ENCODE measurements at places on chromosomes 3 and 15.

GRCh38 chr3:102646557-102646956 lies 211.7 kb downstream of the ZPLD1 start:
- DNase-seq = no peak

DNA sequence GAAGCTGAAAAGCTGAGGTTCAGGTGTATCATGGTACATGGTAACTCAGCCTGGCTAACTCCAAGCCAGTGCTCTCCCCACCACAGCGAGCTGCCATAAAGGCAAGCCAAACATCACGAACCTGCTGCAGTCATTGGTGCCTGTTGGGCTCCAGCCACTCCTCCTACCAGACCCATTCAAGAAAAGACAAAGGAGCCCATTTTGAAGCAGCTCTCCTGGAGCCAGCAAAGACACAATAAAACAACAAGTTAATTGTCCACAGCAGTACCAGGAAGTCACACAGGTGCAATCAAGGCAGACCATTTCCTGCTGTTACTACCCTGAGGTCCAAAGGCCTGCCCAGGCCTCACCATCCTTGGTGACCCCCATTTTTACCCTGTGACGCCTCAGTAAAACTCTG lies 77.6 kb downstream of the DAPK2 start:
- no peak for DNase-seq

DNA sequence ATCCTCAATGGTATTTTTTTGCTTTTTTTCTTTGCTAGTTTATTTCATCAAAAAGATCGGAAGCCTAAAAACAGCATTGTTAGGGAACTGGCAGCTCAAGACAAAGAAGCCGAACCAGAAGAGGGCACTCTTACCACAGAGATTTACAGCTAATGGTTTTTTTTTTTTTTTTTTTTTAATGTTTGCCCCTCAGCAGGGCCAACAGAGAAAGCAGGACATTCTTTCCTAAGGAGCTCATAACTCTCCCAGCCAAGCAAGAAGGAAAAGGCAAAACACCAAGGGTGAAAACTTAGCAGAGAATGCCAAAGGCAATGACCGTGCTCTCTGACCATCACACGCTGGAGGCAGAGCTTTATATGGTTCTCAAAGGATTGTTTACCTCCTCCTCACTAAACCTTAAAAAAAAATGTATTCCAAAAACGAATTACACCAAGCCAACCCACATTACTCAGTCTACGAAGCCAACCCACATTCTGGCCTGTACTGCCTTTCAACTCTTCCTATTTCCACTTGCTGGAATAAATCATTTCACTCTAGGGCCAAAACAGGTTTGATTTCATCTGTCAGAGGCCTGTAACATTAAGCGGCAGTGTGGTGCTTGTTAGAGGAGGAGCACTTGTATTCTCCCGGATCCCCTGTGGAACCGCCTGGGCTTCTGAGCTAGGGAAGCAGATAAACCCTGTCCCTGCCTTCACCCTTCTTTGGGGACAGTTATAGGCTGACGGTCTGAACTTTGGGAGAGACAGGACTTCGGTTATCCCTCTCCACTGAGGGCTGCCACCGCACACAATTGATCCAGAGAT lies 35.6 kb upstream of the GYG1 start:
- DNase-seq = peak; percentile 85

DNA sequence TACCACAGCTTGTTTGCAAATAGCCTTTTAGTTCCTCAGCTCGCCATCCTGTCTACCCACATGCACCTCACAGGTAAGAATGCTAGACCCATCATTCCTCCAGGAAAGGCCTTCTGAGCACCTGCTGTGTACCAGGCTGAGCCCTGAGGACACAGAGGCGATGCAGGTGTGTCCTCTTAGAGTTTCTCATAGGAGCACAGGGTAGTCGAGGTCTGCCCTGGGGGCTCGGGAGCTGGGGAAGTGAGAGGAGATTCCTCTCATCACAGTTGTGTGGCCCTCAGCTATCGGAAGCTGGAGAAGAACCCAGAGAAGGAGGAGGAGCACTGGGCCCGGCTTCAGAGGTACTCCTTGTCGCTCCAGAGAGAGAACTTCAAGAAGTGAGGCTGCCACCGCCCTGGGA lies 8.0 kb downstream of the MESP1 start:
- no peak for DNase-seq

DNA sequence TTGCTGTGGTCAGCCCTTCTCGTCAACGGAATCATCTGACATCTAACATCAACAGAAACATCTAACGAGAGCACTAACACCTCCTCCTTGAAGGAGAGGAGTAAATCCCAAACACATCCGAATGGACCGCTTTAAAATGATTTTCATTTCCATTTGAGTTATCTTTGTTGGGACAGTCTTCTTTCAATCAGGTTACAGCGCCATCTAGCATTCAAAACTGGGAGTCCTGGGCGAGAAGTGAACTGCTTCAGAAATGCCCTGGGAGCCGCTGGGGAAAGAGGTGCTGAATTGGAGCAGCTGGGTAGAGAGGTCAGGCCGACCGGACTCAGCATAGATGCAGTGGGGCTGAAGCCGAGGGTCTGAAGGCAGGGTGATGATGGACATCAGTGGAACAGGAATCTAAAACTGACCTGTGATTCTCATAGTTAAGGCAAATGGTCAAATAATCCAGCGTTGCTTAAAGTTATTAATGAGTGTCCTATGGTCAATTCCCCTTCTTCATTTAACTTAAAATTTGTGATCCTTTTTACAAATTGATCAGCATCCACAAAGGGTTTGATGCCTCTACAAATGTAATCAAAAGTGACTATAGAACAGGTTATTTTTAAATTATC lies 170.0 kb upstream of the NDN start:
- peak; percentile 28 for DNase-seq

GRCh38 chr15:97706059-97706458 lies 254.4 kb upstream of the ARRDC4 start:
- DNase-seq = no peak

DNA sequence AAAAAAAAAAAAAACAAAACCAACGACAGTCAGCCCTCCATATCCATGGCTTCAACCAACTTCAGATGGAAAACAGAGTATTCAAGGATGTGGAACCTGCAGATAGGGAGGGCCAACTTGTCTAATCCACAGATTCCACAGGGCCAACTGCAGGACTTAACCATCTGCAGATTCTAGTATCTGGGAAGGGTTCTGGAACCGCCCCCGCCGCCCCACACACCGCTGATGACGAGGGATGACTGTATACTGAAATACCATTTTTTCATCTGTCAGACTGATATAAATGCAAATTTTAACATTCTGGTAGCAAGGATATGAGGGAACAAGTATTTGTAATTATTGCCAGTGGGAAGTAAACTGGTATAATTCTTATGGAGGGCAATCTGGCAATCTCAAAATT lies 29.5 kb downstream of the ADPGK start:
- DNase-seq = no peak

GRCh38 chr3:44827196-44827595 lies 34.5 kb upstream of the TMEM42 start:
- DNase-seq = no peak

GRCh38 chr15:31925541-31925940 lies 104.8 kb upstream of the CHRNA7 start:
- no peak for DNase-seq

DNA sequence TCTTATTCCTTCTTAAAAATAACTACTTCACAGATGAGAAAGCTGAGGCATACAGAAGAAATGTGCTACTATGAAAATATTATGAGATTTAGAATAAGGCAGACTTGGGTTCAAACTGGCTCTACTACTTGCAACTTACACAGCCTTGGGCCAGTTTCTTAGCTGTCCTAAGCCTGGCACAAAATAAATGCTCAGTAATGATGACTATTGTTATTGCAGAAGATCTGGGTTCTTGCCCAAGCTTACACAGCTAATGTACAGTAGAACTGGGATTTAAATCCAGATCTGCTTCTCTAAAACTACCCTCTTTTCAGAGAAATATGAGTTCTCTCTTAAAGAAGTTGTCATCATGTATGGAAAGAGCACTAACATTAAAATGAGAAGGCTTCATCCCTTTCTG lies 228.2 kb upstream of the TPRG1 start:
- DNase-seq = no peak

DNA sequence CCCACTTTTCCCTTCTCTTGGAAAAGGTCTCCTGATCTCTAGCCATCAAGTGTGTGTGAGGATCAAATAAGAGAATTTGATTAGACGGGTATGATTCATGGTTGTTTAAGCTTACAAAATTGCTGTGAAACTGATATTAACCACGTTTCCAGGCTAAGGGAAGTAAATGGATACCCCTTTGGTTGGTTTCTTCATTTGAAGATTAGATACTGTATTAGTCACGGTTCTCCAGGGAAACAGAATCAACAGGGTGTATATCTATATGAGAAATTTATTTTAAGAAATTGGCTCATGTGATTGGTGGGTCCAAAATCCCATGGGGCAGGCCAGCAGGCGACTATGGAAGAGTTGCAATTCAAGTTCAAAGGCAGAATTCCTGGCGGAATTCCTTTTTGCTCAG lies 112.7 kb upstream of the SELENOK start:
- no peak for DNase-seq

DNA sequence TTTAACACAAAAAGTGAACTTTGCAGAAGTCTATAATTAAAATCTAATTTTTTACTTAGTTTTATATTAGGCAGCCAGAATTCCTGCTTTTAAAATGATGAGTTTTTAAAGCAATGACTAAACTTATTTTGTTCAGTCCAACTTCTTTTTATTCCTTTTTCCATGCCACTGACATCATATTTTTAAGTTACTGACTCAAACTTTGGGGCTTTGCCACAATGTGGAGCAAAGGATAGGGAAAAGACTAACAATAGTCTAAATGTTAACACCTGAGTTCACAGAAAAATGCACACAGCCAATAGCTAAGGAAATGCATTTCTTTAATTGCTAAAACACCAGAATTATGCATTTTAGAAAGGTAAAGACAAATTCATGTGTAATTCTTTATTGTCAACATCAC lies 647.6 kb upstream of the DPPA4 start:
- DNase-seq = no peak

- no peak for DNase-seq
Measured at GRCh38 chr3:62178739-62179600, 194.4 kb downstream of the FEZF2 start.

GRCh38 chr3:159001711-159002110 lies 199.9 kb downstream of the MFSD1 start:
- DNase-seq = peak; percentile 34

DNA sequence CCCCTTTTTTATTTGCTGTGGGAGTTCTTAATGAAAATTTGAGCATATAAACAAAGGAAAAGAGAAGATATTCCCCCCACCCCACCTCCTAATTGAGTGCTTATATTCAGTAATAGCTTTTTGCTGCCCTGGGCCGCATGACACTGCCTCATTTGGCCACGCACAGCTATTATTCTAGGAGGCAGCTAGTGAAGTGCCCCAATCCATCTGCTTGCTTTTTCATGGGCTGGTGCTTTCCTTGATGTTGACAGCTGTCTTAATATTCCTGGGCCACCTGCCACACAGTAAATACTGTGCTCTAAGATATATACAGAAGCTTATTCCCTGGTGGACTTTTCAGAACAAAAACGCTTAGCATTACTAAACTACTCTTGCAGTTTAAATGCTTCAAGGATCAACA lies 3.8 kb upstream of the CRYBG3 start:
- no peak for DNase-seq

Measured in kidney tubule cell (primary cell).